H9 (cell line): ENCODE measurements at places on chromosomes 3 and 15. TPM values are rescaled to one million over a fixed set of nuclear protein-coding genes. Genes with fewer than 3 reads are reported as not detected.
A peak's percentile ranks its signal among the peaks of the same experiment; 100 is the strongest.

GRCh38 chr3:94095111-94095510, 32.2 kb downstream of the NSUN3 start:
- no peak for DNase-seq

The LOXL1 gene
- total RNA-seq: 6.9 and 9.1 TPM in 2 replicates

GRCh38 chr3:72559385-72559784, 288.9 kb downstream of the SHQ1 start:
- no peak for DNase-seq

The DPH3 gene
- total RNA-seq: 36.2 and 36.9 TPM in 2 replicates

The RCN2 gene
- total RNA-seq: 134 and 139 TPM in 2 replicates

DNA sequence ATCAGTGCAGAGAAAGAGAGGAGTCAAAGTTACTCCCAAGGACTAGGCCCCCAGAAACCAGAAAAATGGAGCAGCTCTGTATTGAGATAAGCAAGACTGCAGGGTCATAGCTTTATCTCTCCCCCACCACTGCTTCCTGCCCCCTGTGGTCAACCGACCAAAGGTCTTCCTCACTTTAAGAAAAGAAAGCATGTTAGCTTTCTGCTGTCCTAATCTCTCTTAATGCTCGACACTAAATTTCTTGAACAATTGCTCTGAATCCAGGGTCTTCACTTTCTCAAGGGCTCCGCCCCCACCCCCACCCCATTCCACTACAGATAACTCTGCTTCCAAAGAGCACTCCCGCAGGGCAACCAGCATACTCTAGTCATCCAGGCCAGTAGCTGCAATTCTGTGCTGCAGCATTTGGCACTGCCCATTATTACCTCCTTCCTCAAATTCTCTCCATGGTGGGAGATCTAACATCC, 31.9 kb downstream of the TNIK start:
- DNase-seq: peak; percentile 46

GRCh38 chr3:115512565-115513415, 110.5 kb upstream of the GAP43 start:
- peak; percentile 89 for DNase-seq
